ENCODE measurements at places on chromosomes 12 and 14.

- DNase-seq = no peak
These were observed 155.7 kb upstream of the ATXN7L3B start for GRCh38 chr12:74381958-74382357.

- DNase-seq = no peak
These were observed 1.7 kb downstream of the MGST1 start for GRCh38 chr12:16349131-16349460.

DNA sequence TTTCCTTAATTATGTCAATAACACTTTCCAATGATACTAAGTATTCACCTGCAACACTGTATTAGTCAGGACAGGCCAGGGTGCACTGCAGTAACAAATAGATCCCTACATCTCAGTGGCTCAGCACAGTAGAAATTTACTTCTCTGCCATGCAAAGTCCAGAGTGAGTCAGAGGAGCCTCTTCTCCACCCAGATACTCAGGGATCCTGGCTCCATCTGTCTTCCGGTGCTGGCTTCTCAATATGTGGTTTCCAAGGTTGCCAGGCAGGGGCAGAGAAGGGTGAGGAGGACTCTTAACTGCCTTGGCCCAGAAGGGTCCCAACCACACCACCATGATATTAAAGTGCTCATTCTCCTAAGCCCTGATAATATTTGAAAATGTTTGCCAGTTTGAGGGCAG is 47.8 kb downstream of the ADGRD1 start:
- DNase-seq = no peak

DNA sequence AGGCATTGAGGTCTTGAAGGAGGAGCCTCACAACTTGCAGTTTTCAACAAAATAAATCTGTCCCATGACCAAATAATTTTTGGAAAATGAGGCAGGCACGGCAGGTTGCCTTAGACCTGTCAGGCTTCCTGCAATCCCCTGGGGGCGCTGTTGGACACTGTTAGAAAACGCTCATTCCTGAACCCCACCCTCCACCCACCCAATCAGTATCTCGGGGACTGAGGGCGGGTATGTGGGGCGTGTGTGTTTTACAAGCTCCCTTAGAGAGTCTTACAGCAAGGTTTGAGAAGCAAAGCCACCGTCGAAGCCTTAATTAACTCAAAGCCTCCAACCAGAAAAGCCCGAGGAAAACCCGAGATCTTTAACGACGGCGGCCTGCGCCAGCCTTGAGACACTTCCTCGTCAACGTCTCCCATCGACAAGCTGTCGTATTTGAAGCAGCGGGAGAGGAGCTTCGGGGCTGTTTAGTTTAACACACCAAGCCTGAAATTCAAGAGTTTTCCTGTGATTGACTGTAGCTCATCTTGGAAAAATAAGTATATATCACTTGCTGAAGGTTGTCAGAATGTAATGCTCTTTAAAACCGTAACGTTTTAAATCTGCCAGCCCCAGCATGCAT is 123.0 kb downstream of the GLT1D1 start:
- no peak for DNase-seq

GRCh38 chr14:99707420-99707819 is 23.3 kb downstream of the CYP46A1 start:
- DNase-seq = no peak

DNA sequence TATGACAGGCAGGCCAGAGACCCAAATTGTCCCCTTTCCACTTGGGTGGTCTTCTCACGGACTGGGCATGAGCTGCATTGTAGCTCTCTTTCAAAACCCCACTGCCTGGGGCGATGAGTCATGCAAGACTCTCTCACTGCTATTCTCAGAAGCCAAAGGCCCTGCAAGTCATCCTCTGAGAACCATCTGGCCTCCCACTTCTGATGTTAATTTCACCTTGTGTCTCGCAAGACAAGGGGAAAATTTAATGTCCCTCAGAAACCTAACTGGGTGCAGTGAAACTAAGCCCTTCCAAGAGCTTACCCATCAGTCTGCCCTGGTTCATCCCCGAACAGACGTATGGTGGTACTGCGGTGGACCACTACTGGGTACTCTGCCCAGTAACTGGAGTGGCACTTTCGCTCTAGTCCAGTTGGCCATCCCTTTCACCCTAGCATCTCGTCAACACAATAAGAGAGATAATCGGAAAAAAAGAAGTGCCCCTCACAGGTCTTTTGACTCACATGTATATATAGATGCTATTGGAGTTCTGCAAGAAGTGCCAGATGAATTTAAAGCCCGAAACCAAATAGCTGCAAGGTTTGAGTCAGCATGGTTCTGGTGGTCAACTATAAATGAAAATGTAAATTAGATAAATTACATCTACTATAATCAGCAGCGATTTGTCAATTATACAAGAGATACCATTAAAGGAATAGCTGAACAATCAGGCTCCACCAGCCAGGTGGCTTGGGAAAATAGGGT is 31.3 kb upstream of the LALBA start:
- DNase-seq = no peak

GRCh38 chr14:87626266-87626665 is 366.7 kb downstream of the GALC start:
- DNase-seq = no peak

- DNase-seq = no peak
These were observed 84.4 kb upstream of the AMIGO2 start for GRCh38 chr12:47164116-47164515.
